ENCODE measurements at places on chromosomes 1 and 21.
A peak's percentile ranks its signal among the peaks of the same experiment; 100 is the strongest.

GRCh38 chr21:29639366-29640079 lies 300.3 kb downstream of the GRIK1 start:
- no peak for DNase-seq

GRCh38 chr1:156502894-156503697 lies 2.5 kb upstream of the MEF2D start:
- DNase-seq, result no peak

DNA sequence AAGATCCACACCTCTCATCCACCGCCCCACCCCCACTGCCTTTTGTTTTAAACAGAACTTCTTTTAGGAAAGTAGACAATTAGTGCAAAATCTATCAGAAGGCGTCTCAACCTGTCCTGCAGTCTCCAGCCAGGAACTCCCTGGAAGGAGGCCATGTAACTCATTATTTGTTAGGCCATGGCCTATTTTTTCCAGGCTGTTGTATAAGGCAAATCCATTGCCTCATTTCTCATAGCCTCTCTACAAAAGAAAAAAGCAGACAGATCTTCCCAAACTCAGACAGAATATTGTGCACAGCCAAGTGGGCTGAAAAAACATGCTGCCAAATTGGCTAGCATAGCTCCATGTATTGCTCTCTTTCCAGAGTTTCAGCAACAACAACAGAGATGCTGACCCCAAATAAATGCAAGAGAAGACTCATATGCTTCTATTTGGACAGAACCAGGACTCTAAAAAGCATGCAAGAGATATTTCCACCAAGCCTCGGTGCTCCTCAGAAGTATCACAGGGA lies 770.7 kb upstream of the CXADR start:
- no peak for DNase-seq

- DNase-seq, result no peak
Observed at GRCh38 chr1:226512076-226512728, 36.4 kb upstream of the STUM start.

- no peak for DNase-seq
Observed at GRCh38 chr1:65541161-65541560, 120.7 kb downstream of the LEPR start.

- no peak for DNase-seq
Observed at GRCh38 chr1:232504651-232505050, 125.3 kb downstream of the SIPA1L2 start.

DNA sequence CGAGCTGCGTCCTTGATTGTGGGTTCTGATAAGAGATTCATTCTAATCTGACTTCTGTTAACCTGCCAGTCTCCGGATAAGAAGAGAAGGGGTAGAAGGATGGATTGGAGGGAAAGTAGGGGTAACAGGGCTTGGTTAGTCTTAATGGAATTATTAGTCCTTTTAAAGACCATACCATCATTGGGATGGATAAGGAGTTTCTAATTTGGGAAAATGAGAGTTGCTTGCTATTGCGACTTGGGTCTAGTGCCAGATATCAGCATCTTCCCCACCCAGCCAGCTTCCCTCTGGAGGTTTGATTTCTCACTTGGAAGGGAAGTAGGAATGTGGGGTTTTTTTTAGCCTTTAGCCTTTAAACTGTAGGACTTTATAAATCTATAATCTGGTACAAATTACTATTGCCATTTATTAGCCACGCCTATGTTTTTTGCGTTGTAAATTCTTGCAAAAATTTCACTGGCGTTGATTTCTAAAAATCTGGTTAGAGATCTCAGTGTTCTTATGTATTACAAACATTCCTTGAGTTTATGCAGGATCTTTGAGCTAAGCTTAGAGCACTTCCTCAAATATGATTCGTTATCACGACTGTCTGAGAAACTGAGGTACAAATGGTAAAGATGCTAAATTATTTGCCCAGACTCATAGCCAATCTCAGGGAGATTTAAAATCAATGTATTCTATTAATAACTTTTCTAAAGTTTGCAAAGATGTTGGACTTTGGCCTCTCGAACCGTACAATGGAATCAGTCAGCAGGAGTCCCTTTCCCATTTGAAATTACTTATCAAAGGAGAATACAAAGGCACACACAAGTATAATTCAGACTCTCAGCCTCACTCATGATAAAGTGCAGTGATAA lies 1.3 kb downstream of the FAM20B start:
- no peak for DNase-seq

- no peak for DNase-seq
Observed at GRCh38 chr1:102262994-102263393, 266.3 kb upstream of the OLFM3 start.

DNA sequence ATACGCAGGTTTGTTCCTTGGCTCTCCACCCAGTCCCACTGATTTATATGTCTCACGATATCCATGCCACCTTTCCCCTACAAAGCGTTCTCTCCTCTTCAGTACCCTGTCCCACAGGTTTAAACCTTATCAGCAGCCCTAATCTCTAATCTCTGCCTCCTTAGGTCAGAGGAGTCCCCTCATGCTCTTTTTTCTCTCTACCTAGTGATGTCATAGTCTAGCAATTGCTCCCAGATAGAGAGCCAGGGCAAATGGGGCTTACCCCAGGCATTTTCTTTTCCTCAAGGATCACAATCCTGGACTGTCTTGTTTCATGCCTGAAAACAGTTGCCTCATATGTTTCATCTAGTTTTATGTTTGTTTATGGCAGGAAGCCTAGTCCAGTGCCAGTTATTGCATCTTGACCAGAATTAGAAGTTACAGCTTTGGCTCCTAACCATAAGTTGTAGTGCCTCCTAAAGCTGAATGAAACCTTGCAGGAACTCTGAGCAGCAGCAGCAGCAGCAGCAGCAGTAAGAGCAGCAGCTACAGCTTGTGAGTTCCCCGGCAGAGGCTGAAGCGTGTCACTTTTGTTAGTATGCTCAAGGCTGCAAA lies 26.7 kb upstream of the TP53BP2 start:
- DNase-seq, result no peak

DNA sequence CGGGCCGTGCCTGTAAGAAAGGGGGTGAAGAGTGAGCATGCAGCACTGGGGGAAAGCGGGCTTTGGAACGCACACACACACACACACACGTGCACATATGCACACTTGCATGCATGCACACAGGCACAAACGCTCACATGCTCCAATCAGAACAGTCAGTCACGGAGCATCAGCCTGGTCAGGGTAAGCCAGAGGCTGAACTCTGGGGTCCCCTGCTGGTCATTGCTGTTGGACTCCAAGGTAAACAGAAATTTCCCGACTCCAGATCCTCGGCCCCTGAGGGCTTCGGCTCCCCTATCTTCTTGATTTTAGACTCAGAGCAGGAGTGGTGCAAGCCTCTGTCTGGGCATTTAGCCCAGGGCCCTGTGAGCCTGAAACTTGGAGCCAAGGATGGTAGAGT lies 54.2 kb downstream of the SYT2 start:
- no peak for DNase-seq

DNA sequence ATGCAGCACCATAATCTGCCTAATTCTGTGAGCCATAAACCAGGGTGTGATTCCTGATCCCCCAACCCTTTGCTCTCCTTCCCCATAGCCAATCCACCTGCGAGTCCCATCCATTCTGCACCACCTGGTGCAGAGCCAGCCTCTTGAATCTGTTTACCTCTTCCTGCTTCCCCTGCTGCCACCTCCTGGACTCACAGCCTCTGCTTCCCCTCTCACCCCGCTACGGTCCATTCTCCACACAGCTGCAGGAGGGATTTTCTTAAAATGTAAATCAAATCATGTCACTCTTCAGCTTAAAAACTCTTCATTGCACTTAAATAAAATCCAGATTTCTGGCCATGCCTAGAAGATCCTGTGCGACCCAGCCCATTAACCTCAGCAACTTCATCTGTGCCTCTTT lies 186.7 kb downstream of the FOXD2 start:
- DNase-seq, result no peak

GRCh38 chr1:174150499-174150898 lies 8.8 kb upstream of the RABGAP1L start:
- no peak for DNase-seq

- no peak for DNase-seq
Observed at GRCh38 chr1:31447210-31447609, 34.2 kb downstream of the SERINC2 start.

DNA sequence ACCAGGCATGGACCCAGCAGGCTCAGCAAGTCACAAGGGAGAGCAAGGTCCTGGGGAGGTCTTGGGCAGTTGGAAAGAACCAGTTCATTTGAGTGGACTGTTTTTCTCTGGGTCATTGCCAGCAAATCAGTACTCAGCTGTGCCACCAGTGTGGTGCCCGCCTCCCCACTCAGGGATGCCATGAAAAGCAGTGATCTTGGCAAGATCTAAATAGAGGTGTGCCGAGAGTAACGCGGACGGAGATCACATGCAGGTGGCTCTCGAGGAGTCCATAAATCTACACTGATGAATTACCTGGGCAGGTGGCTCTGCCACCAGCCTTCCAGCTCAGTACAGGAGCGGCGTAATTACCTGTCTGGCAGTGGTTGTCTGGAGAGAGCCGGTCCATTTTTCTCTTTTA lies 642.2 kb downstream of the PTPRU start:
- no peak for DNase-seq

- no peak for DNase-seq
Observed at GRCh38 chr1:93919780-93920179, 10.6 kb upstream of the GCLM start.

DNA sequence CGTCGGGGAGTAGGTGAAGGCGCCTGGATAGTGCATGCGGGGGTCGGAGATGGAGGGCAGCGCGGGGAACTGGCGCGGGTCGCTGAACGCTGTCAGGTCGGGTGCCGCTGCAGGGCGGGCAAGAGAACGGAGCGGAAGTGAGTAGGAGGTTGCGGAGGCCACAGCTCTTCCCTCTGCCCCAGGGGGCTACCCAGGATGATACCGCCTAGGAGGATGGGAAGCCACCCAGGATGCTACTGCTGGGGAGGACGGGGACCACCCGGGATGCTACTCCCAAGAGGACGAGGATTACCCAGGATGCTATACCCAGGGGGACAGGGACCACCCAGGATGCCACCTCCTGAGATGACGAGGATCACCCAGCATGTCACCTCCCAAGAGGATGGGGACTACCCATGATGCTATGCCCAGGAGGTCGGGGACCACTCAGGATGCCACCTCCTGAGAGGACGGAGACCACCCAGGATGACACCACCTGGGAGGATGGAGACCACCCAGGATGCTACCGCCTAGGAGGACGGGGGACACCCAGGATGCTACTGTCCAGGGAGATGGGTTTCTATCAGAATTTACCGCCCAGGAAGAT lies 123.8 kb downstream of the CLIC6 start:
- DNase-seq, result no peak

DNA sequence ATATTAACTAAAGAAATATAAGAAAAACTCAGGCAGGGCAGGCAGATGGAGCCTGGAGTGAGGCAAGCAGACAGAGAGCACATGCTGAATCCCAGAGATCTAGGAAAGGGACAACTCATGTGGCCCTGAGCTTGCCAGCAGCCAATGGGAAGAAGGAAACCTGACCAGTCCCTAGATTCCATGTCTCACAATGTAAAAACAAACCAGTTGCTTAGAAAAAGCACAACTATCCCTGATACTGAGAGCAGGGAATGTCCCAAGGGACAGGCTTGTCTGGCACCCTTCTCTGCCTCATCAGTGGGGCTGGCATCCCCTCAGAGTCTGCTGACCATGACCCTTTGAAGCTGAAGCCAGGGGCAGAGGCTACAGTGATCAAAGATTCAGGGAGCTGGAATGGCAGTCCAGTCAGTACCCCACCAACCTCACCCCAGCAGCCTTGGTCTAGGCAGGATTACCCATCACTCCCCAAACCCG lies 27.8 kb downstream of the HSPG2 start:
- DNase-seq, result no peak

DNA sequence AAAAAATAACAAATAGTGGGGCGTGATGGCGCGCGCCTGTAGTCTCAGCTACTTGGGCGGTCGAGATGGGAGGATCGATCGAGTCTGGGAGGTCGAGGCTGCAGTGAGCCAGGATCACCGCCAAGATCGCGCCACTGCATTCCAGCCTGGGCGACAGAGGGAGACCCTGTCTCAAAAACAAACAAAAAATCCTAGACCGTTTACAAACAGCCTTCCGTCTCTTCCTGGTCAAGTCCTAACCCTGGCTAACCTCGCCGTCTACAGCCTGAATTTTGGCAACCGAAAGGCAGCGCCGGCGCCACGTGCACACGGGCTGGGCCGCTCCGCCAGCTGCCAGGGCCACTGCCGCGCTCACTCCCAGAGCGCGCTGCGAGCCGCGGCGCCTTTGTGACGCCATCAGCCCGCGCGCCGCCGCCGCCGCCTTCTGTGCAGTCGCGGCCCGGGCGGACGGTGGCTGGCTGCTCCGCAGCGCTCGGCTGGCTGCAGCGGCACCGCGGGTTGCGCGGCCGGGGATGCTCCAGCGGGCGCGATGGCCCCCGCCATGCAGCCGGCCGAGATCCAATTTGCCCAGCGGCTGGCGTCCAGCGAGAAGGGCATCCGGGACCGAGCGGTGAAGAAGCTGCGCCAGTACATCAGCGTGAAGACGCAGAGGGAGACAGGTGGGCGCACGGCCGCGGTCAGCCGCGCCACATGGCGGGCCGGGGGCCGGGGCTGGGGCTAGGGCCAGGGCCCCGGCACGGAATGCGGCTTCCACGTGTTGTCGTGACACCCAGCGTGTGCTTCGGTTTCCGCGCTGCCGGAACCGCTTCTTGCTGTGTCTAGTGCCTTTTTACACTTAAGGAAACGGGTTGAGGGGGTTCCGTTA lies at the start of the genes HSF2BP and RRP1B:
TSS of gene HSF2BP (minus strand) at position 353 of the 865 bp plus-strand sequence. CDS start 1,392 bp downstream, outside the sequence.
TSS of gene RRP1B (plus strand) at position 425 of the 865 bp plus-strand sequence. CDS start at position 530, 105 bp downstream.
- DNase-seq, result peak; percentile 88

GRCh38 chr1:224644553-224645154 lies 28.5 kb downstream of the CNIH3 start:
- DNase-seq, result peak; percentile 76

- no peak for DNase-seq
Observed at GRCh38 chr21:34822942-34823341, 154.1 kb downstream of the CLIC6 start.

DNA sequence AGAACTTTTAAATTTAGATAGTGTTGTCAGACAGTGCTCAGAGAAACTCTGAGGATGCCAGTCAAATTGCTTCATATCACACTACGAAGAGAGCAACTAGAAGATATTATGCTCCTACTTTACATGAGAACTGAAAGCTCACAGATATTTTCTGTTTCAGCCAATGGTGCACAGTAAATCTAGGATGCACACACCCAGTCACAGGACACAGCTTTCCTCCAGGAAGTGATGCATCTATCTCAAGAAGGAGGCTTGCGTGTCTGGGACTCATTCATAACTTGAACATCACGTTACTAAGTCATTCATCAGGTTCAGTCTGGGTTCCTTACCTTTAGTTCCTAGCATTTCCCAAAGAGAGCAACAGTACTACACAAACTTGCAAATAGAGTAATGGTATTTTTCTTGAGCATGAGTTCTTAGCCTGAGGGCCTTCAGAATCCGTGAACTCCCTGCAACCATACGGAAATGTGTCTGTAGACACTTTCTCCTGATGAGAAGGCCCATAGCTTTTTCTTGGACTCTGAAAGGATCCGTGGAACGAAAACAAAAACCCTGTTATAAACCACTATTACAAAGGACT lies 12.2 kb downstream of the ZNF697 start:
- DNase-seq, result no peak

Measured in activated CD4-positive, alpha-beta T cell treated with anti-CD3 and anti-CD28 coated beads, Interleukin-2, Interleukin-6, amounts not matched to agents 100 ng/mL and 50 ng/mL, durations not matched to agents 16 hours and 8 hours (primary cell).